D721Med (cell line): ENCODE measurements at places on chromosomes 1 and 21.

DNA sequence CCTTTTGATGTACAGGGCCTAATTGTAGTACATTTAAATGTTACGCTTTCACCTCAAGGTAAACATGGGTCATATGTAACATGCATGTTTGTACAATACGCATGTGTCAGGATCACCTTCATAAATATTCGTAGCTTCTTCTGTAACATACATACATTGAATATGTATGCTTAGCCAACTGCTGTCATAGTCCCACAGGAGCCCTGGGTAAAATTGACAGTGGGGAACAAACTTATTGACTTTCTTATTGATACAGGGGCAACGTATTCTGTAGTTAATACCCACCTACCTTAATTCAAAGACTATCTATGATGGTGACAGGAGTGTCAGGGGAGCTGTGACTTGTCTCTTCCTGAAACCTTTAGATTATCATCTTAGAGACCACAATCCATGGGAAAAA, 3.7 kb upstream of the REN start:
- no peak for DNase-seq

GRCh38 chr1:41291195-41291594, 49.1 kb upstream of the SCMH1 start:
- DNase-seq = no peak

DNA sequence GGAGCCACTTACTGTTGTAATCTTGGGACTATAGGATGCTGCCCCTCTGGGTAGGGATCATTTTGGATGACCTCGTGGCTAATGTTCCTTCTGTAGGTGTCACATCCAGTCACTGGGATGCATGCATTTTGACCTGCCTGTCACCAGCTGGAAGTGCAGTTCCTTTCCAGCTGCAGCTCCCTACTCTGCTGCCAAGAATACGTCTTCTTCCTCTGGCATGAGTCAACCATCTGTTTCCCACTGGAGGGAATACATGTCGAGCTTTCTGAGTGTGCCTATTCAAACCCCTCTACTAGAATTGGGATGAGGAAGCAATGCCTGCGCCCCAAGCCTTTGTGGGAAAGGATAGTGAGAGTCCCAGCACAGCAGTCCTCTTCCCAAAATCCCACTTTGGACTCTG, 415.5 kb upstream of the ADAMTS5 start:
- DNase-seq = no peak

- DNase-seq = no peak
Measured at GRCh38 chr1:56187405-56187804, 392.0 kb downstream of the PLPP3 start.

DNA sequence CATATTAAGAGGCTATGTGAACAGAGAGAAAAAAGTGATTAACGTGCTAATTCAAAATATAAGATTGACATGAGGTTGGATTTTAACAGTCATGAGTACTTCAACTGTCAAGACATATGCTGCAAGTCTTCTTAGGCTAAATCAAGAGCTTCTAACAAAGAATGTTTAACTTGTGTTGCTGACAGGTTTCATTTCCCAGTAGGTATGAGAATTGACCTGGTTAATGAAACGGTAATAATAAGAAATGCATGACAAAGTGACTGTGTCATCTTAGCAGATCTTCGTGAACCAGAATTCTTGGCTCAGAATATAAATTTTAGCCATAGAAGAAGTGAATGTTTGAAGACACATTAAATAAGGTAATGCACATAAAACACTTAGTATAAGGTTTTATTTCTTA, 132.6 kb upstream of the PTGFR start:
- DNase-seq = no peak
